Sciatic nerve (tissue), 2 donors: ENCODE measurements at places on chromosomes 1 and 21. TPM values are rescaled to one million over a fixed set of nuclear protein-coding genes. Genes with fewer than 3 reads are reported as not detected.

DNA sequence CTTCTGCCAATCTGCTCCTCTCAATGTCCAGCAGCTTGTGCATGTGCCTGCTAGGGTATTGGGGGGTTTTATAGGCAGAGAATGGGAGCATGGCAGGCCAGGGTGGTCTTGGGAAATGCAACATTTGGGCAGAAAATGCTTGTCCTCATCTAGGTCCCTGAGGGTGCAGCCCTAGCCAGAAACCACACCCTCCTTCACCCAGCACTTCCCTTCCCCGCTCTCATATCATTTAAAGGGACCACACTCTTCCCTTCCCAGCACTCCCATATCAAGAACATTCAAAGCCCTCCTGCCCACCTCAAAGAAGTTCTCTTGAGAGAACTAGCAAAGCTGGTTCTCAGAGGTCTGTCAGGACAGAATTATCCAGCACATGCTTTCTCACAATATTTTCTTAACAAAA is 62.1 kb downstream of the HSD3B1 start:
- no peak for DNase-seq

DNA sequence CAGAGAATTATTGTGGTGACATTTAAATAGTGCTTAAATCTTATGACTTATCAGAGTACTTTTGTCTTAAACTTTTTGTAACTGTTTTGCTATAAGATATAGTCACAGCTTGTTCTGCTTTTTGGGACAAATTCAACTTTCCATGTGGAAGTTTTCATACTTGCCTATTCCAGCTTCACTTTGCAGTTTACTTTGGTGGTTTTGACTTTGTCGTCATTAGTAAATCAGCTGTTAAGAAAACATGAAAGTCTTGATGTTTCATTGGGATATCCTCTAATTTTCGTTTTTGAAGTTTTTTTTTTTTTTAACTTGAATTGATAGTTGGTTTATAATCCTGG is 31.3 kb downstream of the SDCCAG8 start:
- no peak for DNase-seq

DNA sequence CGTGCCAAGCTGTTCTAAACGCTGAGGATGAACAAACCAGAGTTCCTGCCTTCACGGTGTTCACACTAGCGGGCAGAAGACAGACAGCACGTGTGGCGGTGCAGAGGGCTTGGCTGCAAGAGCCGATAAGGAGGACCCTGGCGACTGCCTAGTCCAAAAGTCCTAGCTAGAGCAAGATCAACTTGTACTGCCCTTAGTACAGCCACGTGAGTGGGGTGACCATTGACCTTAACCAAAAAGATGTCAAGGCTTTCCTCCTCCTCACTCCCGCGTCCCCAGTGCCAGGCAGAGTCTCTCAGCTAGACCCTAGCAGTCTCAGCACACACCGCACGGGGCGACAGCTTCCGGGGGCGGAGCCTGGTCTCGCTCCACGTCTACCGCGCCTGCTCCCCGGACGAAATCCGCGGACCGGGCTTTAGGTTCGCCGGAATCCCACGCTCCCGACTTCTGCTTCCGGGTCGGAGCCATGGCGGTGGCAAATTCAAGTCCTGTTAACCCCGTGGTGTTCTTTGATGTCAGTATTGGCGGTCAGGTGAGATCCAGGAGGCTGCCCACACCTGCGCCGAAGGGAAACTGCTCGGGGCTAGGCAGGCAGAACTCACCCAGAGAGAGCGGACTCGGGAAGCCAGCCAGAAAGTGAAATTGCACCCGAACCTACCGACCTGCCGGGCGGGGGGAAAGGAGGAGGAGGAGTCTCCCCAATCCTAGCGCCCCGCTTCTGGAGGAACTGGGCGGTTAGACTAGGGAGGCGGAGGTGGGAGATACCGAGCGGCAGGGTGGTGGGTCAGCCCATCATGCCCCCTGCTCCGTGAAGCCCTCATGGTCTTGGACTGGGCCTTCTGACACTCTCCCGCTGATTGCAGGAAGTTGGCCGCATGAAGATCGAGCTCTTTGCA is at the start of gene PPIH:
TSS of gene PPIH (plus strand) at position 443 of the 896 bp plus-strand sequence. CDS start at position 467, 24 bp downstream.
- DNase-seq, result peak; percentile 96

DNA sequence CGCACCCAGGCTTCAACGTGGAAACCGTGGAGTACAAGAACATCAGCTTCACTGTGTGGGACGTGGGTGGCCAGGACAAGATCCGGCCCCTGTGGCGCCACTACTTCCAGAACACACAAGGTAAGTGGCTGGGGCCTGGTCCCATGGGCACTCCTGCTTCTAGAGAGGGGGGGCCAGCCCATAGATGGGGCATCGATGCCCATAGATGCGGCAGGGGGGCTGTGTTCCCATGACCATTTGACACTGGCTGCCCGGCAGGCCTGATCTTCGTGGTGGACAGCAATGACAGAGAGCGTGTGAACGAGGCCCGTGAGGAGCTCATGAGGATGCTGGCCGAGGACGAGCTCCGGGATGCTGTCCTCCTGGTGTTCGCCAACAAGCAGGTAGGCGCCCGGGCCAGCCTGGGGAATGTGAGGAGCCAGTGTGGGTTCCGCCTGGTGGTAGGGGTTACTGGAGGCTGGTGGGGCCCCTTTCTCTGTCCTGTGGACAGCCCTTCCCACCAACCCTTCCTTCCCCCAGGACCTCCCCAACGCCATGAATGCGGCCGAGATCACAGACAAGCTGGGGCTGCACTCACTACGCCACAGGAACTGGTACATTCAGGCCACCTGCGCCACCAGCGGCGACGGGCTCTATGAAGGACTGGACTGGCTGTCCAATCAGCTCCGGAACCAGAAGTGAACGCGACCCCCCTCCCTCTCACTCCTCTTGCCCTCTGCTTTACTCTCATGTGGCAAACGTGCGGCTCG is 5.6 kb downstream of the C1orf35 start:
- DNase-seq, result peak; percentile 50

GRCh38 chr1:174167265-174167803 is 8.0 kb downstream of the RABGAP1L start:
- no peak for DNase-seq

DNA sequence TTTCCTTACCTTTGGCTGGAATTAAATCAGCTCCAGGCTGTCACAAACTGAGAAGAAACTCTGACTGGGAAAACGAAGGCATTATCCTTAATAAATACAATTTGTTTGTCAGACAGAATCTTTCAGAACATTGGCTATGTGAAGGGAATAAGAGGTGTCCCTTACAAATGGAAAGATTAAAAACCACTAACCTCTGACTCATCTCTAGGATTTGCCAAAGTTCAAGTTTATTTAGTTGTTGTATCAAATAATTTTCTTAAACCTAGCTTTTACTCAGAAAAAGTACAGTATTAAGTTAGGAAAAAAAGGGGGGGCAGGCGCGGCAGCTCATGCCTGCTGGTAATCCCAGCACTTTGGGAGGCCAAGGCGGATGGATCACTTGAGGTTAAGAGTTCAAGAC is 15.7 kb downstream of the SERTAD4 start:
- no peak for DNase-seq

- DNase-seq, result no peak
These were observed 19.0 kb downstream of the C1orf115 start for GRCh38 chr1:220708936-220709801.

DNA sequence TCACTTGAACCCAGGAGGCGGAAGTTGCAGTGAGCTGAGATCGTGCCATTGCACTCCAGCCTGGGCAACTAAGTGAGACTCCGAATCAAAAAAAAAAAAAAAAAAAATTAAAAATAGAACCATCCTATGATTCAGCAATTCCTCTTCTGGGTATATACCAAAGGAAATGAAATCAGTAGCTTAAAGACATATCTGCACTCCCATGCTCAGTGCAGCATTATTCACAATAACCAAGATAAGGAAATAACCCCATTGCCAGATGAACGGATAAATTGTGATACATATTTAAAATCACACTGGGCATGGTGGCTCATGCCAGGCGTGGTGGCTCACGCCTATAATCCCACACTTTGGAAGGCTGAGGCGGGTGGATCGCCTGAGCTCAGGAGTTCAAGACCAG is 23.8 kb downstream of the ALDH9A1 start:
- DNase-seq, result no peak

GRCh38 chr1:185861630-185862029 is 127.4 kb downstream of the HMCN1 start:
- DNase-seq, result no peak

DNA sequence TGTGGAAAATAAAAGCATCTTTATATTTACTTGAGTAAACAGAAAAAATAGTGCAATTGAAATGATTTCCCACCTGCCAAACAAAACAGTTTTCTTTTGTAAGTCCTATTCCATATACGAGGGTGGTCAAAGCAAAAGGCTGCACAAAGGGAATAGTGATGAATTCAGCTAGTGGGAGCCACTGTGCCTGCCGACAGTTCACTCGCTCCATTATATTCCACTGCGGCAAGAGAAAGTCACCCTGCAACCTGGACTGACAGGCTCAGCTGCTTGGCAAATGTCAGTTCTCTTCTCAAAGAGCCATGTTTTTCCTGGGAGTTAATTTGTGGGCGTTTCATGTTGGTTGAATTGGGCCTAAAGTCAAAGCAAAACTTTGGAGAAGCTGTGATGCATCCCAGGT is 145.4 kb downstream of the LMO4 start:
- no peak for DNase-seq

DNA sequence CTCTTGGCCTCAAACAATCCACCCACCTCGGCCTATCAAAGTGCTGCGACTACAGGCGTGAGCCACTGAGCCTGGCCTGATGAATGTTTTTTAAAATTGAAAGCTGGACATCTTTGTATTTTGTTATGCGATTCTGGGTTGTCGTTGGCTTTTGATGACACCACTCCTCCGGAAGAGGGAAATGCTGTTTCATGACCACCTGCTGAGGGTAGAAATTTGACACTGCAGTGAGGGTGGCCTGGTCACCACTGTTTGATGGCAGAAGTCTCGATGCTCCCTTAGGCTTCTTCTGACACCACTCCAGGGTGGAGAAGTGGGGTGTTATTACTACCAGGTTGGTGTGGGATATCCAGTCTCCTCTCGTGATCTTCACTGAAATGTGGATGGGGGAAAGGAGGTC is 357.2 kb downstream of the RGS7 start:
- no peak for DNase-seq

DNA sequence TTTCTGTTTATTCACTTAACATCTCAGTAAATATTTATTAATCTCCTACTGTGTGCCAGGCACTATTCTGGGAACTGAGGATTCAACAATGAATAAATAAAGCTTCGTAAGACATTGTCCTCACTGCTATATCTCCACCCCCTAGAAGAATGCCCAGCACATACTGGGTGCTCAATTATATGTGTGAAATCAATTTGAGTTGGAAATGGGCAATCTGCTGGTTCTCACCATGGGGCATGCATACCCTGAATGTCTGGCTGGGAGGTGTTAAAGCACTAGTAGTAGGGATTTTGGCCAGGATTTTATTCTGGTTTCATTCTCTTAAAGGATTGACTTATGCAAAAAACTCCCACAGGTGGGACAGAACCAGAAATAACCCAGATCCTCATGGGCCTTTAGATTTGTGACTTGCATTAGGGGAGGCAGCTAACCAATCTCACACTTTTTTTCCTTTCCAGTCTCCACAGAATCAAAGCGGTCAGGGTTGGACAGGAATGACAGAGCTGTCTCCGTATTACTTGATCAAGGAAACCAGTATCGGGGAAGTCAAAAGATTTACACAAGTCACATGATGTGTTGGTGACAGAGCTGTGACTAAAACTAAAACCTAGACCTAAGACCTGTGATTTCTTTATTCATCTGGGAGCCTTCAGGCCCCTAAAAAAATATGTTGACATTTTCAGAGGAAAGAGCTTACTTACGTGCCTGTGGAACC is 12.8 kb downstream of the GFI1 start:
- no peak for DNase-seq

DNA sequence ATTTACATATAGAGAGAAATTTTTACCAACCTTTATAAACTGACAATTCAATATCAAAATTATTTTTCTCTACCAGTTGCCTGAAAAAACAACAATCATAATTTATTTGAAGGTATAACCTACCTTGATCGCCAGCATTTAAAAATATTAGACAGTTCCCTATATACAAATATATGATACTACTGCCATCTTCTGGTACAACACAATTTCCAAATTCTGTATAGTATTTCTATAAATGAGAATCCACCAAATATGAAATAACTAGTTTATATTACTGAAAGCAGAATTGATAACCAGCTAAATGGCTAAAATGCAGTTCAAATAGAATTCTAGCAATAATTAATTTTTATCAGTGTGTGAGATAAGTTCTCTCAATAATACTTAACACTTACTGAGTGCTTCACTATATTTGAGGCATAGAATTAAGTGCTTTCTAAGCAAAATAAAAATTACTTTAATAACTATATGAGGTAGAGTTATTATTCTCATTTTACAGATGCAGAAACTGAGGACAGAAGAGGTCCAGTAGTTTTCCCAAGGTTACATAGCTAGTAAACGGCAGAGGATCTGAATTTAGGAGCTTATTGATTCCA is 75.6 kb downstream of the PIGK start:
- DNase-seq, result no peak

- no peak for DNase-seq
These were observed 80.8 kb downstream of the CAMK2N1 start for GRCh38 chr1:20405051-20405754.

GRCh38 chr1:58062635-58063034 is 483.9 kb downstream of the OMA1 start:
- DNase-seq, result no peak

DNA sequence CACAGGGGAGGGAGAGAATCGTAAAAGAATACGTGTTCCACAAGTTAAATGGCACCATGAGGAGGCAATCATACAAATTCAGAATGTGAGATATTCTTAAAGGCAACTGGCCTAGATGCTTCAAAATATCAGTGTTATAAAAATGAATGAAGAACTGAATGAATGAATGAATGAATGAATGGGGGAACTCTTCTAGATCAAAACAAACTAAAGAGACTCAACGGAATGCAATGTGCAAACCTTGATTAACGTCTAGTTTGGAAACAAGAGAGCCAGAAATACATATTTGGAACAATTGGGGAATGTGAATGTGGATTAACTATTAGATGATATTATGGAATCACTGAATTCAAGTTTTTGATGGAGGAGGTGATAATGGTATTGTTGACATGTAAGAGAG is 16.8 kb downstream of the CFAP45 start:
- no peak for DNase-seq

GRCh38 chr1:239428120-239428710 is 41.8 kb downstream of the CHRM3 start:
- no peak for DNase-seq

DNA sequence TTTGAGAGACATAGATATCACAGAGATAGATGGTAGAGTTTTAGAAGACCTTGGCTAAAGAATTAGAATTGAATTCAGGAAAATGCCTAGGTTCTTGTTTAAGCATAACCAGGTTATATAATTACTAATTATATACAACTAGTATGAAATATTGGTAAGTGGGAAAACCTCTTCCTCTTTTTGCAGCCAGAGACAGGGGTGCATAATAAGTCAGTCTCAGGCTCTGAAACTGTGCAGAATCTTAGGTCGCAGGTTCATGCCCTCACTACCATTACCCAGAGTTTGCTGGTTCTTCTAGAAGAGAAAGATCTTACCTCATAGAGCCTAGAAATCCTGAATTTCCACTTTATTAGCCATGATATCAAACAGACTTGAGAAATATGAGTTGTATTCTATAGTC is 183.3 kb downstream of the NEK7 start:
- DNase-seq, result no peak

- no peak for DNase-seq
These were observed 49.6 kb downstream of the TSEN15 start for GRCh38 chr1:184101141-184101540.

GRCh38 chr1:241985787-241986186 is 13.1 kb downstream of the MAP1LC3C start:
- DNase-seq, result no peak

The CAPN8 gene
- not detected for total RNA-seq

The LRRC8B gene
- total RNA-seq, result 21.9 TPM

The UBE2U gene
- total RNA-seq, result not detected

The CSRP1 gene
- 768 TPM for total RNA-seq

The ELF3 gene
- total RNA-seq, result 6.4 TPM

The TNFAIP8L2 gene
- total RNA-seq, result 3.9 TPM

The PRAMEF6 gene
- total RNA-seq, result not detected
